CD14-positive monocyte (primary cell): ENCODE measurements at places on chromosomes 16 and 17.

- DNase-seq: peak; percentile 12
Measured at GRCh38 chr16:56357765-56358322, 67.5 kb downstream of the AMFR start.

DNA sequence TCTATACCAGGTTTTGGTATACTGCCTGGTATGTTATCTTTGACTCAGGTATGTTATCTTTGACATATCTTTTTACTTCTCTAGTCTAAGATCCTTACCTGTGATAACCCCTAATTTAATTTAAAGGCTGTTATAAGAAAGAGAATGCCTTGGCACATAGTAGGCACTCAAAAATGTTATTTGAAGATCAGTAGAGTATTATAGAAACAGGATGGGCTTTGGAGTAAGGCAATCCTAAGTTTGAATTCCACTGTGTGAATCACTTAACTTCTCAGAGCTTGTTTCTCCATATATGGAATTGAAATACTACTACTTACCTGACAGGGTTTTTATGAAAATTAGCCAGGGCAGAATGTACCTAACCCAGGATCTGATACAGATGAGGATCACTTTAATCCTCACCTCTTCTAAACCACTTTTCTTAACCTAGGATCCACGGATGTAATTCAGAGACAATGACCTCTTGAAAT, 1.2 kb downstream of the BRIP1 start:
- no peak for DNase-seq

GRCh38 chr17:17557796-17558195, 33.7 kb downstream of the PEMT start:
- no peak for DNase-seq

- peak; percentile 9 for DNase-seq
Measured at GRCh38 chr17:47205419-47205963, 3.7 kb upstream of the MYL4 start.

DNA sequence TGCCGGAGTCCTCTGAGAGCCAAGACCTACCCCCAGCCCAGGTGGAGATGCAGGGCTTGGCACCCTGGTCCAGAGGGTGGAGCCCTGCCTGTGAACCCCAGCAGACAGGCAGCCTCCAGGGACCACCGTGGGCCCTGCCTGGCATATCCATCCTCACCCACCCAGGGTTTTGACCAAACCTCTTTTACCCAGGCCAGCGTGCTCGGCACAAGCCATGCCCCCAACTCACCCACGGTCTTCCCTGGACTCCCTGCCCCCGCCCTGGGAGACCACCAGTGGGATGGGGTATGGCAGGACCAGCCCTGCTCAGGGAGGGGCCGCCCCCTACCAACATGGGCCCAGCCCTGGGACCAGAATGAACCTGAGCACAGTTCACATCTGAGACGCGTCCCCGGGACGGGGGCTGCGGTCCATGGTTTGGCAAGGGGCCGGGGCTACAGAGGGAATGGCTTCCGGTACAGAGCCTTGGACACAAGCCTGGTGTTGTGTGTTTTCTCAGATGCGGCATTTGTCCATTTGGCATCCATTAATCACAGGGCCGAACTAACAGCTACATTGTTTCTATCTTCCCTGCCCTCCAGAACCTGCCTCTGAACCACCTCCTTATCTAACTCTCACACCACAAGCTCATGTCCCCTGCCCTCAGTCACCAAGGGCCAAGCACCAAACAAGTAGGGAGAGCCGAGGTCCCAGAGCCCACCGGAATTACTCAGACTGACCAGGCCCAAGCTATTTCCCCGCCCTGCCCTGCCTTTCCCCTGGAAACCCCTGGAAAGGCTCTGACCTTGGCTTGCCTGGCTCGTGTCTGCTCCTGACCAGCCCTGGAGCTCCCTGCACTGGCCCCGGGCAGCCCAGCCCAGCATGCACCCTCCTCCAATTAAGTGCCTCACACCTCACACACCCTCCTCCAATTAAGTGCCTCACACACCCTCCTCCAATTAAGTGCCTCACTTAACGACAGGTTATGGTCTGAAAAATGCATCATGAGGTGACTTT, 14.1 kb downstream of the HS3ST6 start:
- no peak for DNase-seq

DNA sequence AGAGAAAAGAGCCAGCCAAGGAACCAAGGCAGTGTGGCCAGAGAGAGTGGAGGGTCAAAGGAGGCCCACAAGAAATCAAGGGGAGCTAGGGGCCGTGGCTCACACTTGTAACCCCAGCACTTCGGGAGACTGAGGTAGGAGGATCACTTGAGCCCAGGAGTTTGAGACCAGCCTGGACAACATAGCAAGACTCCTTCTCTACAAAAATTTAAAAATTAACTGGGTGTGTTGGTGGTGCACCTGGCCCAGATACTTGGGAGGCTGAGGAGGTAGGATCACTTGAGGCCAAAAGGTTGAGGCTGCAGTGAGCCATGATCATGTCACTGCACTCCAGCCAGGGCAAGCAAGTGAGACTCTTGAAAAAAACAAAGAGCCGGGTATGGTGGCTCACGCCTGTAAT, 18.9 kb upstream of the TFAP4 start:
- no peak for DNase-seq

GRCh38 chr17:44272321-44272951, 4.5 kb upstream of the SLC4A1 start:
- DNase-seq: no peak

DNA sequence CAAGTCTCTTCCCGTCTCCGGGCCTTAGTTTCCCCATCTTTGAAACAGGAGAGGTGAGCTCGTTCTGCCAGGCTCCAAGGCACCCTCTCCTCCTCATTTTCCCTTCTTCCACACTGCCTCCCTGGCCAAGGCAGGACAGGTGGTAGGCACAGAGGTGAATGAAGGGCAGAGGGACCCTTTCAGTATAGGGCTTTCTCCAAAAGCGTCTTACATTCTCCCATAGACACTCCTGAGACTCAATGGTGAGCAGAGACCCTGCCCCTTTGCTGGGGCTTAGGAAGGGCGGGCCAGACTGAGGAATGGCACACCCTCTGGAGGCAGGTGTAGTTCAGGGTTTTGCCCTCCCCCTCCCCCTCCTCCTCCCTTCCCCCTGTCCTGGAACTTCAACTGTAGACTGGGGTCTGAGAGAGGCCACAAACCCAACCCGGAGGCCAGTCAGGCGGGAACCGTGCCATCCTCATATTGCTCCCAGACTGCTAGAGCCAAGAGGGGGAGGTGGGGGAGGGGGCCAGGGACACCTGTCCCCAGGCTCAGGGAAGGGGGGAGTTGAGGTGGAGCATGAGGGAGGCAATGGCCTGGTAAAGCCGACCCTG, 1.9 kb downstream of the PLEKHH3 start:
- no peak for DNase-seq

- DNase-seq: no peak
Measured at GRCh38 chr16:48560692-48561091, 49.3 kb downstream of the N4BP1 start.

GRCh38 chr17:38572669-38573365, 32.9 kb downstream of the SRCIN1 start:
- no peak for DNase-seq

GRCh38 chr16:67857547-67858233, 10.2 kb upstream of the CENPT start:
- no peak for DNase-seq

- peak; percentile 39 for DNase-seq
Measured at GRCh38 chr16:50213939-50214519, 52.3 kb upstream of the ADCY7 start.

GRCh38 chr16:31504159-31504558, 4.0 kb downstream of the RUSF1 start:
- DNase-seq: no peak

DNA sequence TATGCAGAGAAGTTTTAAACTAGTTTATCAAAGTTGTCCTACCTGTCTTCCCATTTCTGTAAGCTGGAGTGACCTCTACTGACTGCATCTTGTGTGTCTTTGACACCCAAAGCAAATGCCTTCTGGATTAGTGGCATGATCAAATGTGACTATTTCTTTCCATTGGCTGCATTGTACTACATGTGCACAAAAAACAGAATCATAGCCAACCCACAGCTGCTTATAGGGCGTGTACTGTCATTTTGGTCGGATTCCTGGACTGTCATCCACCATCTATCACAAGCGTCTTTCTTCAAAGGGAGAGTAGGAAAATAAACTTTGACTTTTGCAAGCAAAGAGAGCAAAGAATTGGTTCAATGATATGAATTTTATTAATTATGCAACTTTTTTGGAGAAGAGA, 310.6 kb downstream of the MAP2K6 start:
- DNase-seq: no peak

DNA sequence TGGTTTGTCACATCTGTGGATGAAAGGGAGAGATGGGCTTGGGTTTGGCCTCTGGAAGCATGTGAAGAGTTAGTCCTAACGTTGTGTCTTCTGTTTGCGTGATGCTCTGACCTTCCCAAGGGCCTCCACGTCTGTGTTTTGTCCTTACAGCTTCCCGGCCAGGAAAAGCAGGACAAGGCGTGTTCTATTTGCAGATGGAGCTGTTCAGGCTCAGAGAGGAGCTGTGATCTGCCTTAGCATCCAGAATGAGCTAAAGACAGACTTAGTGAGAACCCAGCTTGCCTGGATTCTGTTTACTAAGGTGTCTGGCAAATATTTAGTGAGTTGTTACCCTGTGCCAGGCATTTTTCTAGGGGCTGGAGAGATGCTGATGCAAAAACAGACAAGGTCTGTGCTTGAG, 282.1 kb downstream of the CBLN1 start:
- DNase-seq: no peak

DNA sequence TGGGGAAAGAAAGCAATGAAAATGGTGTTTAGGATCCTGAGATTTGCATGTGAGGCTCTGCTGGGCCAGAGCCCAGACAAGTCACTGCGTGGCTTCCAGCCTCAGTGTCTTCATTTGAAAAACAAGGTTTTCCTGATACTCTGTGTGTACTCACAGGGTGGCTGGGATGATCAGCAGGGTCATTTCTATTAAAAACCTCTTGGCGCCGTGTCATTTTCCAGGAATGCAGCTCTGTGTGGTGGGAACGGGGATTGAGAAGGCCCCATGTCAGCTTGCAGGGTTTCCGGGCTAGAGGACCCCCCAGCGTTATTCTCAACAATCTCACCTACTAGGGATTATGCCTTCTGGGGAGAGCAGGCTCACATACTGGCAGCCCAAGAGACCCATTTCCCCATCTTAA, 73.5 kb downstream of the FOXL1 start:
- DNase-seq: no peak

DNA sequence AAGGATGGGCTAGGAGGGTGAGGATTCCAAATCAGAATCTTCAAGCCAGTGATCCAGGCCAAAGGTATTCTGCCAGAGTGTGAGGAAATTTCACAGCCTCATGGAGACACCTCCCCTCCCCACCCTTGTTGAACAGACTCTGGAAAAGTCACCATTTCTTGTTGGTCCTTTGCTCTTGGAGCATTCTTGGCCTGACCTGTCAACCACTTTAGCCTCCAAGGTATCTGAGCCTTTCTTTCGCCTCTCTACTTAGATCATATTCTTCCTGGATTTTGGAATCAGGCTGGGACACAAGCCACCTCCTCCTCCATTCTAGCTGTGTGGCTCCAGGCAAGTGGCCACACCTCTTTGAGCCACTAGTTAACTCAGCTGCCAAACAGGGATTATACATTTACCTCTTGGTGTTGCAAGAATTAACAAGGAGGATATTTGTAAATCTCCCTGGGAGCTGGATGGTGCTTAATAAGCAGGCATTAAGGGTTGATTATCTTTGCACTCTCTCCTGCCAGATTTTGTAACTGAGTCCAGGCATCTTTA, 193.5 kb downstream of the WWOX start:
- DNase-seq: no peak

GRCh38 chr16:47721006-47721637, 260.0 kb downstream of the PHKB start:
- DNase-seq: no peak

DNA sequence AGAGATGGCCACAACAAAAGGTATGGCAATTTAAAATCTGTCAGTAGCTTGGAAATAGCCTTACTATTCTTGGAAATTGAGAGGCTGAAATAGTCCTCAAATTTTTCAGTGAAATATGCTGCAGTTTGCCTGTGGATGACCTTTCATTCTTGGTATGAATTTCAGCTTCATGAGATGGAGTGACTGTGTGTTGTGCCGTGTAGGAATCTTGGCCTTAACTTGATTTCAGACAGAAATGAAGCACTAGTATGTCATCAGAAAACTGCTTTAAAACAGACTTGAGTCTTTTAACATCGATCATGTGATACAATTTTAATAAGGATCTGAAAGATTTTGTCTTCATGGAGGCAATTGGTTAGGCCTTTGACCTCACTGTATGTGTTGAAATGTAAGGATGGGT, 247.2 kb downstream of the CNTNAP4 start:
- no peak for DNase-seq

DNA sequence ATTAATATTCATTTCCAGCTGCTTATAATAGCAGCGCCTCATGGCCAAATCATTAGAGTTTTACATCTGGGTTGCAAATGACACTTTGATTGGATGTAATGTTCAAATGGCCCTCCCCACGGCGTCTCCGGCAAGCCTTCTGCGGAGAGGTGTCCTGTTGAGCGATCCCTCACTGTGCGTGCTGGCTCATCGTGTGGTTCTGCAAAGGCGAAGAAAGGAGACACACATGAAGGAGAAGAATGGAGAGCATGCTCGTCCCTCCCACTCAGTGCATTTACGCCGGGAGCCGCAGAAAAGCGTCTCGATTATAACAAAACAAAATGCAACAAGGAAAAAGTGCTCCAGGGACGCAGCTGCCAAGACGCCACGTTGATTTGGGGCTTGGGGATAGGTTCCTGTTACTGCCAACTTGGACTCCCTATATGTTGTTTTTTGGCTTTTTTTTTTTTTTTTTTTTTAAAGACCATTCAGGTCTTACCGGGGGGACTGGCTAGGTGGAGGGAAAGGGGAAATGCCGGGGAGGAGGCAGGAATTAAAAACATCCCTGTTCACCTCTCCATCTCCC, 117.6 kb downstream of the C16orf78 start:
- no peak for DNase-seq

- DNase-seq: no peak
Measured at GRCh38 chr16:9055661-9056060, 35.8 kb upstream of the HAPSTR1 start.

DNA sequence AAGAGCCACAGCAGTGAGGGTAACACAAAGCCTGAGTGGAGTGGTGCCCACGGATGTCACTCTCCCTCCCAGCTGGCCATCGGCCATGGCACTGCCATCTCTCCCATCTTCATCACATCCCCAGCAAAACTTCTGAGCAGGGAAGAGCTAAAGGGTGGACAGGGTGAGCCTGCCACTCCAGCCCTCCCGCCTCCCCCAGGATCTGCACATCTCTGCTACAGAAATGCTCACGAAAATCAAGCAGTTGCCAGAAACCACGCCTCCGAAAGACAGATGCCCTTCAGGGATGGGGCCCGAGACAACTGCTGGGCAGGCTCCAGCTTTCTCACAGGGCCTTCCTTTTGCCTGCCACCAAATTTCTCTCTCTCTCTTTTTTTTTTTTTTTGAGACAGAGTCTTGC, 3.6 kb downstream of the GRIN2C start:
- no peak for DNase-seq

GRCh38 chr17:8166731-8167130, 4.0 kb upstream of the VAMP2 start:
- DNase-seq: no peak

DNA sequence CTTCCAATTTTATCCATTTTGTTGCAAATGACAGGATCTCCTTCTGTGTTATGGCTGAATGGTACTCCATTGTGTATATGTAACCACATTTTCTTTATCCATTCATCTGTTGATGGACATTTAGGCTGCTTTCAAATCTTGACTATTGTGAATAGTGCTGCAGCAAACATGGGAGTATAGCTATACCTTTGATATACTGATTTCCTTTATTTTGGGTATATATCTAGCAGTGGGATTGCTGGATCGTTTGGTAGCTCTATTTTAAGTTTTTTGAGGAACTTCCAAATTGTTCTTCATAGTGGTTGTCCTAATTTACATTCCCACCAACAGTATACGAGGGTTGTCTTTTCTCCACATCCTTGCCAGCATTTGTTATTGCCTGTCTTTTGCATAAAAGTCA, 67.8 kb downstream of the BRIP1 start:
- DNase-seq: no peak
